ENCODE measurements at places on chromosomes 4 and X. TPM values are rescaled to one million over a fixed set of nuclear protein-coding genes. Genes with fewer than 3 reads are reported as not detected.

The SRPX gene
- 39.8 TPM for polyA plus RNA-seq

DNA sequence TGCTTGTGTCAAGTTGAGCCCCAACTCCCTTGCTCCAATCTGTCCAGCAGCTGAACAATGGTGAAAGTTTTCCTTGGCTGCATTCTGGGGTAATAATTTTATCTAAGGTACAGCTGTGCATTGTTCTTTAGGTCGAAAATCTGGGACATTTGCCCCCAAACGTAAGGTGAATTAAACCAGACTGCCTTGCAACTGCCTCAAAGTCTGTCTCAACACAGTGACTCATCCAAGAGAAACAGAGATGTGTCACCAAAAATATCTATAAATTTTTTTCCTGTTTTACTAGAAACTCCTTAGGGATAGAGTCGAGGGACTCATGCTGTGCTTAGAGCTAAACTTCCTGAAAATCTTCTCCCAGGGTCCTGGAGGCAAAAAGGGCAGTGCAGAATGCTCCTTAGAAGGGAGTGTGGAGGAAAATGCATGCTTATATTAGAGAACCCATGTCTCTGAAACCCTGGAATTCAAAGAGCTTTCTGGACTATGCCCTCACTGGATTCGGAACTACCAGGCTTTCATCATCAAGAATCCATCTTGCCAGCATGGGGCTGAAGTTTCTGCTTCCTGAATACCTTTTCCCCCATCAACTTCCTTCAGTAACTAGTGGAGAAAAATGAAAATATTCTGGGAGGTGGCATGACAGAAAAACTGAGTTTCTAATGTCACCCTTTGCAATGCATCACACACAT lies 115.7 kb downstream of the PALLD start:
- no peak for DNase-seq

DNA sequence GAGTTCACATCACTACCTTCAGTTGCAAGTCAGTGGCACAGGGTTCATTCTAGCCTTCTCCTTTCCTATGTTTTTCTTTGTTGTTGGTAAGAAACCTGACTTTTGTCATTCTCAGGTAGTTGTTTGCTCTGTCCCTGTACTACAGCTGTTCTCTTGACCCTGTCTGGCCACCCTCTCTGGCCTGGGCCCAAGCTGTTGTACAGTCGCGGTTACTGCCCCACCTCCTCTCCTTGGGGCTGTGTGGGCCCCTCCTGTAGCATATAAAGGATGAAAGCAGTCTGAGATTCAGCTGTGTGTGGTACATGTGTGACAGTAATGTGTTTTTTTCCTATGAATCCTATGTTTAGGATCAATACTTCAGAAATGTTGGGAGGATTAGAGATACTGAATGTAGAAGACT lies 12.5 kb downstream of the MOB1B start:
- no peak for DNase-seq

The ATP2B3 gene
- polyA plus RNA-seq, result 0.20 TPM

The KLF3 gene
- polyA plus RNA-seq, result 16.7 TPM

The CSTF2 gene
- polyA plus RNA-seq, result 3.1 TPM

GRCh38 chrX:153502796-153503195 lies 8.0 kb downstream of the BGN start:
- no peak for DNase-seq

GRCh38 chrX:72060921-72061490 lies 70.7 kb downstream of the RTL5 start:
- no peak for DNase-seq

DNA sequence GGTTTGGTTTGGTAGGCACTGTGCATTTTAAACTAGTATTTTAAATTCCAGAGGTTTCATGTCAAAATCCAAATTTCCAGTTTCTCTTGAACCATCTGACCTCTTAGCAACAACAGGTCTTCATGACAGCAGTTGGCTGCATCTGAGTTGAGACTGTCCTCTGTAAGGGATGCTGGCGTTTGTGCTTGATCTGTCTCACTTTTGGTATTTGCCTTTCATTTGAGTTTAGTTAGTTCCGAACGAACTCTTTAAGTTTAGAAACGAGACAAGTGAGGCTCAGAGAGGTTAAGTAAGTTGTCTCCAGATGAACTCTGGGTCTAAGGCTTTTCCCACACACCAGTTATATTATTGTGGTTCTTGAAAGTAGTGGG lies 29.1 kb downstream of the SPARCL1 start:
- no peak for DNase-seq

GRCh38 chrX:150856101-150856500 lies 42.4 kb downstream of the CD99L2 start:
- DNase-seq, result no peak

DNA sequence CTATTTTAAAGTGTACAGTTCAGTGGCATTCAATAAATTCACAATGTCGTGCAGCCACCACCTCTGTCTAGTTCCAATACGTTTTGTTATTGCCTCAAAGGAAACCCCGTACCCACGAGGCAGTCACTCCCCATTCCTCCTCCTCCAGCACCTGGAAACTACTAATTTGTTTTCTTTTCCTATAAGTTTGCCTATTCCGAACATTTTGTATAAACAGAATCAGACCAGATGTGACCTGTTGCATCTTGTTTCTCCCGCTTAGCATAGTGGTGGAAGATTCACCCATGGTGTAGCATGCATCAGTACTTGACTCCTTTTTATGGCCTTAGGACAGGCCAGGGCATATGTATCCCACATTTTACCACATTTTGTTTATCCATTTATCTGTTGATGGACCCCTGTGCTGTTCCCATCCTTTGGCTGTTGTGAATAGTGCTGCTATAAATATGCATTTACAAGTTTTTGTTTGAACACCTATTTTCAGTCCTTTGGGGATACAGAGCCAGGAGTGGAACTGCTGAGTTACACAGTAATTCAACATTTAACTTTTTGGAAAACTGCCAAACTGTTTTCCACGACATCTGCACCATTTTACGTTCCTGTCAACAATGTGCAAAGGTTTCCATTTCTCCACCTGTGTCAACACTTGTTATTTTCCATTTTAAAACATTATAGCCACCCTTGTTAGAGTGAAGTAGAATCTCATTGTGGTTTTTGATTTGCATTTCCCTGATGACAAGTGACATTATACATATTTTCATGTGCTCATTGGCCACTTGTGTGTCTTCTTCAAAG lies 57.8 kb upstream of the STX18 start:
- no peak for DNase-seq

- no peak for DNase-seq
These were observed 66.8 kb downstream of the SPIN3 start for GRCh38 chrX:56928546-56928945.

DNA sequence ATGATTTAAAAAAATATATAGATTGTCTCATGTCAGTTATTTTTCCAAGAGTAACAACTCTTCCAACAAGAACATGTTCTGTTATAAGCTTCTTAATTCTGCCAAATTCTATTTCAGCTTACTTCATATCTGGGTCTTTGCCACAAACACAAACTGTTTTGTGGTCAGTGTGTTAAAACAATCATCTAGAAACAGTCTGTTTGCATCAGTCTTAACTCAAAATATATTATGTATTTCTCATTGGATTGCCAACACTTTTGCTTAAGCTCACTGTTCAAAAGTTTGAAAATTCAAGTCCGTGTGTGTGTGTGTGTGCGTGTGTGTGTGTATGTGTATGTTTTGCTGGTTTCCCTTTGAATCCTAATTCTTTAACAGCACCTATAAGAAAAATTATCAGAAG lies 752.3 kb upstream of the NDST4 start:
- DNase-seq, result no peak

The TENM3 gene
- polyA plus RNA-seq, result not detected

DNA sequence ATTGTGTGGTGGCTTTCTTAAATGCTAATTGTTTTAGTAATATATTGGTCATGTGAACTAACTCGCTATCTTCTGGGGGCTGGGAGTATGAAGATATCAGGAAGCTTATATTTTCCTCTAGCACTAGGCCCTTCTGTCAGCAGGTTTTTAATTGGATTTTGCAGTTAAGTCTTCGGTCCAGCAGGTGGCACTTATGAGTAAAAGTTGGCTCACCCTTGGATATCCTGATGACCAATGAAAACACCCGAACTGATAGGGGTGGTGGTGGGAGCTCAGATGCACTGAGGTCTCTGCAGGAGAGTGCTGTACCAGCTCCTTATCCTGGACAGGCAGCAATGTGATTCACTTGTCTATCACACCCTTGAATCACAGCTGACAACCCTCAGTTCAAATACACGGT lies 1365.8 kb upstream of the DIAPH2 start:
- no peak for DNase-seq
